Endothelial cell (in vitro differentiated cells): ENCODE measurements at places on chromosomes 6 and 20. TPM values are rescaled to one million over a fixed set of nuclear protein-coding genes. Genes with fewer than 3 reads are reported as not detected.
A peak's percentile ranks its signal among the peaks of the same experiment; 100 is the strongest.

DNA sequence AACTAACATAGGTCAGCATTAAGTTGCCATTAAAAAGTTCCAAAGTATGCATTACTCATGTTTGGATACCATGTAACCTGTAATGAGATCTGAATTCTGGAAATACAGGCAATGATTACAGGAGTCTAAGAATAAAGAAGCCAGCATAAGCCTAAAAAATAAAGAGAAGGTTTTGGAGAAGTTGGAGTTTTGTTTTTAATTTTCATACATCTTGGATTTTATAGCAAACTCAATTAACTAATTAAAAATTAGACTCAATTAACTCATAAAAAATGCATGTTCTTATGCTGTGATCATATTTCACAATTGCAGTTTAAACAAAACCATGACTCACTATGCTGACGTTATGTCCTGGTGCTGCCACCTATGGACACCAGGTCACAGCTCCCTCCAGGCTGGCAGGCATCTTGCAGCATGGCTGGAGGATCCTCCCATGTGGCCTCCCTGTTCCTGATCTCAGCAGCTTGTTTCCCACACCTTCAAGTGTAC lies 648.8 kb upstream of the AGPAT4 start:
- DNase-seq, result peak; percentile 59

The NUS1 gene
- total RNA-seq, result 29.9 TPM

The CD24 gene
- total RNA-seq, result 796 TPM

GRCh38 chr20:11719153-11719552 lies 198.5 kb upstream of the BTBD3 start:
- DNase-seq, result no peak

GRCh38 chr6:161271343-161272030 lies 2.4 kb downstream of the AGPAT4 start:
- DNase-seq, result no peak

The CCDC170 gene
- total RNA-seq, result 0.31 TPM

- peak; percentile 65 for DNase-seq
Measured at GRCh38 chr20:62928246-62928939, 2.1 kb upstream of the DIDO1 start.

DNA sequence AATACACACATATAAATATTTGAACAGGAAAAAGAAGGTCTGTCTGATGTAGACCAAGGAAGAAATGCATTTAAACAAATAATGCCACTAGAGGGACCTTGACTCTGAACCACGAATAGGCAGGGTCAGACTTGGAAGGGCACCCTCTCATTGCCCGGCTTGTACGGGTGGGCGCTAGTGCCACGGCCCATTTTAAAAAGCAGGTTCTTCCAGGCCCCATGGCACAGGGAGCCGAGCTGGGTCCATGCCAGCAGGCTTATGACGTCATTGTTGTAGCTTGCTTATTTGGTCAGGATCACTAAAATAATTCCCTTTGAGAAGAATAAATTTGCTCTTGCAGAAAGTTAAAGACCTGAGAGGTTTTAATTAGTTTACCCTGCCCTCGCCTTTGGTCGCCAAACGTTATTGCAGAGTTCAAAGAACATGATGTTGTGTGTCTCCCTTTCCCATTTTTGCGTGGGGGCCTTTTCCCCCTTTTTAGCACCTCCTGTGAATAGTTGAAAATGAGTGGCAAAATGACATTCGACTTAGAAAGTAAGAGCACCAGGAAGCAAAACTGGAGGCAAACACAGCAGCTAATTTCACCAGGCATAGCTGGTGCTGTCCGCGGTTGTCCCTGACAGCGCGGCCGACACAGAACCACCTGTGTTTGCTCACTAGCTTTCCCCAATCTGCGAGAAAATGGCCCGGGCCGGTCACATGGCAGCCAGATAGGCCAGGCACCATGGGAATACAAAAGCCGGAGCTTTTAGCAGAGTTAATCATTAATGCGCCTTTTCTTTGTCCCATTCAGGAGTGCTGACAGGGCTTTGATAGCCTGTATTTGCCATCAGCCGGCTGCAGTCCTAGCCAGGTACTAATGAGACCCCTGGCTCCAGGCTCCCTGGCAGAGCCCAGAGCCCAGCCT lies 93.8 kb downstream of the FOXA2 start:
- DNase-seq, result no peak

- DNase-seq, result no peak
Measured at GRCh38 chr20:10635476-10636208, 38.2 kb downstream of the JAG1 start.

DNA sequence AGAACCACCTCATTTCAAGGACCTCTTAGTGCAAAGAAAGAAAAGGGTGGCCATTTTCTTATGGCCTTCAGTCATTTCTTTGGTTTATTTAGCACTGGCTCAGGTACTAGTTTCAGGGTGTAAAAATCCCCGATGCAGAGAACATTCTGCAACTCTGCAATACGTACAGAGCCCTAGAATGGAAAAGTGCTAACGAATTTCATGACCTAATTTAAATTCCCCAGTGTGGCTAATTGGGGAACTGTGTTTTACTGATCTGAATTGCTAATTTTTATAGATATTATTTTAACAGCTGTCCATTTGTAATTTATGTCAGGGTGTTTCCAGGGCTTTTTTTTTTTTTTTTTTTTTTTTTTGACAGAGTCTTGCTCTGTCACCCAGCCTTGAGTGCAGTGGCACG lies 160.7 kb downstream of the UST start:
- no peak for DNase-seq

The RNGTT gene
- total RNA-seq, result 14.6 TPM

The SH3BGRL2 gene
- 7.0 TPM for total RNA-seq

GRCh38 chr6:1657116-1657770 lies 47.5 kb downstream of the FOXC1 start:
- DNase-seq, result no peak

DNA sequence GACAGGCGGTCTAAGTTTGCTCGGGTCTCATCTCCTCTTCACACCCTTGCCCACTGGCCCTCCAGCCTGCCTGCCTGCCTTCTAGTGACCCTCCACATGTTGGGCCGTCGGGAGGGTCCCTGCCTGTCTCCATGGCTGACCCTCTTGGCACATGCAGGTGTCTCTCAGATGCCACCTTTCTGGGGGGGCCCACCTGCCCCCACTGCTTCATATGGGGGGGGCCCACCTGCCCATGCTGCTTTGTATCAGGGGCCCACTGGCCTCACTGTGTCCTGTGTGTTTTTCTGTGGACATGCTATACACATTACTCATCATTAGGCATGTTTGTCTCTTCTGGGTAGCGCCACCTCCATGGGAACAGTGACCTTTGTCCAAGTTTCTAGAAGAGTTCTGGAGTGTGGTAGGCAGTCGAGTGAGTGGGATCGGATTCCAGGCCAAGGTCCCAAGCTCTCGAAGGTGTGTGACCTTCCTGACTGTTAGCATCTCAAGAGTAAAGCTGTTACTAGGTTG lies 40.4 kb upstream of the KIF25 start:
- DNase-seq, result no peak

The HLA-DOA gene
- 7.3 TPM for total RNA-seq

DNA sequence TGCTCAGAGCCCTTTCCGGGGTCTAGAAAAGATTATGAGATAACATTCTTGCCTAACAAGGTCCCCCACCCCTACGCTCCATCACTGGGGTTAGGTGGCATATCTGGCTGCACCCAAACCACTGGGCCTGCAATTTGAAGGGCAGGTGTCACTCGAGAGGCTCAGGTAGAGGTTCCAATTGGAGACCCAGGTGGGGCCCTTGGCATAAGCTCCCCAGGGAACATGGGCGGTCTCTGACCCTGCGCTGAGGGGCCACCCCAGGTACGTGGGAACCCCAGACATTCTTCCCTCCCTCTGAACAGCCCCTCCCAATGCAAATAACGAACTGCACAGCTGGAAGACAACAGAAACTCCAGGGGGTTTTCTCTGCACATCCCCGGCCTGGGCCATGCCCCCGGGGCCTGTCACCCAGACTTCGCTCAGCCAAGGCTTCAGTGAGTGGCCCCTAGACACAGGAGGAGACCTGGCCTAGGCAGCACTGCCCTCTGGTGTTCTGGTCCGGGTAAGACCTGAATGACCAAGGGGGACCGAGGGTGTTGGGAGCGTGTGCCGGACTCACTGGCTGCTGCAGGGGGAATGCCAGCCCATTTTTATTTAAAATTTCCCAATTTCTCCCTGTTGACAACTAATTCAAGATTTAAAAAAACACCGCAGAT lies 47.5 kb downstream of the DSTN start:
- DNase-seq, result peak; percentile 67

The CYP39A1 gene
- 2.5 TPM for total RNA-seq

The OR12D3 gene
- total RNA-seq, result not detected

DNA sequence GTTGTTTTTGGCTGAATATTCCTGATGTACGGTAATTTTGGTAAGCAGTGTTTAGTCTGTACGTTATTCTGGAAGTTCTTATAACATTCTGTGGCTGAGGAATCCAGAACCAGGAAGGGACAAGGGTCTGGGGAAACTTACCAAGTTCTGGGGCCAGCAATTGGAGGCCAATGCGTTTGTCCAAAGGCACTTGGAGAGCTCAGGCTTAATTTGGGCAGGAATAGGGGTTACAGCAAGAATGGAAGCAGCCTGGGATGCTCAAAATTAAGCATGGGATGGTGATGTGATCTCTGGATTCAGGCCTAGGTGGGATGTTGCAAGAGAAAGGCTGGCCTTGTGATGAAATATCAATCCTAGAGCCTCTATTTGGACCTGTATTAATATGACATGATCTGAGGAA lies 235.2 kb upstream of the NOX3 start:
- no peak for DNase-seq

The TRIM31 gene
- not detected for total RNA-seq

- no peak for DNase-seq
Measured at GRCh38 chr6:7073821-7074525, 33.8 kb upstream of the RREB1 start.

DNA sequence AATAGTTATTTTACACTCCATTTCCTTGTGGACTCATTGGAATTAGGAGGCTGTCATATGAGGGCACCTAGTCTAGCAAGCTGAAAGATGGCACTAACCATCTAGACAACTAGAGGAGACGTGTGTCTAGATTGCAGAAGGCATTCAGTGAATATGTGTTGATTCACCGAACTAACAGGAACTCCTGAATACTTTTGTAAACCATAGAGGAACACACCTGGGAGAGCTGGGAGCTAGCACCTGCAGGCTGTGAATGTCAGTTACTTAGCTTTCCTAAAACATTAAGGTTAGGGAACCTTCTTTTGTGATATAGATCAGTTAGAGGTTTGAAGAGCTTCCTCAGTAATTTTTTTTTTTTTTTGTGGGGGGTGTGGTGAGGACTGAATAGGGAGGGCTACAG lies 7.7 kb downstream of the OPN5 start:
- DNase-seq, result no peak

GRCh38 chr6:116530436-116530835 lies 15.0 kb downstream of the TRAPPC3L start:
- no peak for DNase-seq

- no peak for DNase-seq
Measured at GRCh38 chr6:43308990-43309477, 408 bp upstream of the CRIP3 start.

DNA sequence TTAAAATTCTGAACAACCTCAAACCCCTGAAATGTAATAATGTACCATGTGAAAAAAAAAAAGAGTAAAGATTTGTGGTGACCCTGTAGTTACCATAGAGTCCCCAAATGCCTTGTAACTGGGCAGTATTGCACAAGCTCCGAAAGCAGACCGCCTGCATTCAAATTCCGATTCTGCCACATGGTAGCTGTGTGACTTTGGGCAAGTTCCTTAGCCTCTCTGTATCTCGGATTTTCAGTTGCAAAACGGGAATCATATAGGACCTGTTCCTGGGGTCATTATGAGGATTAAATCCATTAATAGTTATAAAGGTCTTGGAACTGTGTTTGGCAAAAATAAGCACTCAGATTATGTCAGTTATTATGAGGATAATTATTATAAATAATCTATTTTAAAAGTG lies 43.6 kb downstream of the TSPYL4 start:
- DNase-seq, result no peak

GRCh38 chr6:167532410-167533288 lies 207.8 kb downstream of the TTLL2 start:
- no peak for DNase-seq

GRCh38 chr6:37135835-37136694 lies 33.9 kb upstream of the PIM1 start:
- no peak for DNase-seq

The HLA-DPA1 gene
- total RNA-seq, result 8.5 TPM

The BMP6 gene
- 0.97 TPM for total RNA-seq

The MTFR2 gene
- total RNA-seq, result 1.4 TPM

DNA sequence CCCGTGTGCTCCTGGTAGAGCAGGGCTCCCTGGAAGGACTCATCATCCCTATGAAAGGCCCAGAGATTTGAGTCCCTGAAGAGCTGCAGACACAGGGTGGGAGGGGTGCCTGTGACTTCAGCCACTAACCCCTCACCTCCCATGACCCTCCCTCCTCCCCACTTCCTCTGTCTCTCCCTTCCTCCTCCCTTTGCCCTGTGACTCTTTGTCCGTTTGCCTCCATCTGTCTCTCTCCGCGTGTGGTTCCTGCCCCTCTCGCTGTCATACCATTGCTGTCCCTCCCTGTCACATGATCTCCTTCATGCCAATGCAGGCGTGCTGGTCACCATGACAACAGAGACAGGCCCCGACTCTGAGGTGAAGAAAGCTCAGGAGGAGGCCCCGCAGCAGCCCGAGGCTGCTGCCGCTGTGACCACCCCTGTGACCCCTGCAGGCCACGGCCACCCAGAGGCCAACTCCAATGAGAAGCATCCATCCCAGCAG lies 19.0 kb downstream of the EPB41L1 start:
- DNase-seq, result peak; percentile 41

The C6orf15 gene
- total RNA-seq, result not detected

GRCh38 chr6:145502416-145502815 lies 232.9 kb downstream of the EPM2A start:
- no peak for DNase-seq

The AIF1 gene
- 22.8 TPM for total RNA-seq

The TBX18 gene
- total RNA-seq, result 9.4 TPM

- DNase-seq, result no peak
Measured at GRCh38 chr6:32116674-32117073, 7.5 kb upstream of the TNXB start.

DNA sequence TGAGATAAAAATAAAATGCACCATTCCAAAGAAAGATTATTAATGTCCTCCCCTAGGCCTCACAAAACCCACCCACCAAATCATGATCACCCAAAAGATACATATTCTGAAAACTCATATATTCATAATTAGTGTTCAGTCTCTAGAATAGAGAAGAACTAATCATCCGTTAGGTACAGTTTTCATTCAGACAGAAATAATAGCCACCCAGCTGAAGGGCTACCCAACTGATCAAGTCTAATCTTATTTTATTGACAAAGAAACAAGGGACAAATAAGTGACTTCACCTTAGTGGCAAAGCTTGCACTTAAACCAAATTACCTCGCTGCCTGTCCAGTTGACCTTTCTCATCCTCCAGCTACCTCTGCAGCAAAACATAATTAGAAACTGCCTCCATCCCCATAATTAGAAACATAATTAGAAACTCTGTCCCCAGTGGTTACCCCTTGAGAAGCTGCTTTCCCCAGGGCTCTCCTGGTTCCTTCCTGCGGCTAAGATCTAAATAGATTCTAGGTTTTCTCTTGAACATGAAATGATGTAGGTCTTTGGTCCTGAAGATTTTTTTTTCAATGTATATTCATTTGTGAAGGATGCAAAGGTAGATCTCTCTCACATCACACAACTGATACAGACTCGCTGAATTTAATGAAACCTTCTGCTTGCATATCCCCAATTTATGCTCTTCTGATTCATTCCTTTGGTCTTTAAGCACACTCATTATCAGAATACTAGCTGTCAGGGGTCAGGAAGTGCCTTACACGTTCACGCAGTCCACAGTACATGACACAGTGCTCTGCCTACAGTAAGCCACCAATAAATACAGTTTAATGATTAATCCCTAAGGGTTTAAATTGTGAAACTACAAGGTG lies 46.3 kb downstream of the HBS1L start:
- no peak for DNase-seq
